ENCODE measurements at places on chromosomes 4 and X.

DNA sequence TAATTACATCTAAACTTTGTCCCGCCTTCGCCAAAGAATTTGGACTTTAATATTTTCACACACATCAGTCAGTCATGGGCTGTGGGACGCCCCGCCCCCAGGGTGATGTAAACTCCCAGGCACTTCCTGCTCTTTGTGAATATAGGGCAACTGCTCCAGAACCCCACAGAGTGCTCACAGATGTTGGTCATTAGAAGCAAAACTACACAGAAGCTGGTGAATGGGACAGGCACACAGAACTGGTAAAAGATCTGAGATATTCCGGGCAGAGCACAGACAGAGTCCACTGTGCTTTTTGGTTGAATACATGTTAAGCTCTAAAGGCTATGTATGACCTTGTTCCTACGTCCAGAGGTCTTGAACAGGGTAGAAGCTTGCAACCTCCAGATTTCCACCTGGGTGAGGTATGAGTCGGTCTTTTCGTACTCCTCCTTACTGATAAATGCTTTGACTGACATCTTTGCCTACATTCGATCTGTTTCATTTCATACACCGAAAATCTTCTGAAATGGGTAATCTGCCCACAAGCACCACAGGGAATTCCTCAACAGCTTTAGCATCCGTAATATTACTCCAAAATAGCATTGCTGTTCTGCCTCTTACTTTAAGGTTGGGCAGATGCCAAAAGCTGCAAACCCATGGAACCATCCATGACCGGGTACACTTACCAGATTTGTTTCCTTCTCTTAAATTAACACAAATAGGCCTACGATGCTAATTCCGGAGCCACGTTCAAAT lies 144.6 kb downstream of the AMELX start:
- DNase-seq: no peak
- no peaks in the 10 kb centered on the region for H3K27me3 ChIP-seq
- no peaks in the 10 kb centered on the region for H3K36me3 ChIP-seq
- H3K4me1 ChIP-seq: peaks cover 25% of the 10 kb centered on the region
- no peak overlapping the region for H3K4me3 ChIP-seq
- H3K27ac ChIP-seq: no peak overlapping the region

DNA sequence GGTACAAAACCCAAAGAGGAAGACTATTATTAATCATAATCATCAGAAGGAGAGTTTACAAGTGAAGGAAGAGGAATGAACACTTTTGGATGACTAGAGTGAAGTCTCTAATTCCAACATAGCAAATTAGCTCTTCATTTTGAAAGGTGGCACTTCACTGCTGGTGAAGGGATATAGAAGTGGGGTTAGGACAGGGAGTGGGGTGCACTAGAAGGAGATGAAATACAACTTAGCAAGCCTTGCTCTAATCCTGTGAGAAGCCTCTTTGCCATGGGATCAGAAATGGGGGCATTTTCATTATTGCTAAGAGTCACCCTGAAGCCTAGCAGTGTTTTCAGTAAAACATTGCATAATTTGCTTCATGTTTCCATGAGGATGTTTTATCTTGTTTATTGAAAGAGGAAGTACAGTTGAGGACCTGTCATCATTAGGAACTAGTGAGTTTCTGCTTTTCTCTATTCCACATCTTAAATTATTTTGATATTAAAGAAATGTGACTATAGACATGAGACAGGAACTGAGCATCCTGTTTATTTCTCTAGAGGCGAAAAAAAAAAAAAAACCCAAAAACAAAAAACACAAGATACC lies 9.3 kb upstream of the GRPR start:
- no peaks in the 10 kb centered on the region for H3K27me3 ChIP-seq
- no peak overlapping the region for H3K4me3 ChIP-seq
- H3K27ac ChIP-seq: no peak overlapping the region
- DNase-seq: no peak

GRCh38 chrX:121236040-121236439 lies 188.6 kb downstream of the GLUD2 start:
- no peaks in the 10 kb centered on the region for H3K36me3 ChIP-seq
- no peak for DNase-seq
- H3K4me1 ChIP-seq: no peaks in the 10 kb centered on the region
- no peaks in the 10 kb centered on the region for H3K27me3 ChIP-seq
- H3K4me3 ChIP-seq: no peak overlapping the region

DNA sequence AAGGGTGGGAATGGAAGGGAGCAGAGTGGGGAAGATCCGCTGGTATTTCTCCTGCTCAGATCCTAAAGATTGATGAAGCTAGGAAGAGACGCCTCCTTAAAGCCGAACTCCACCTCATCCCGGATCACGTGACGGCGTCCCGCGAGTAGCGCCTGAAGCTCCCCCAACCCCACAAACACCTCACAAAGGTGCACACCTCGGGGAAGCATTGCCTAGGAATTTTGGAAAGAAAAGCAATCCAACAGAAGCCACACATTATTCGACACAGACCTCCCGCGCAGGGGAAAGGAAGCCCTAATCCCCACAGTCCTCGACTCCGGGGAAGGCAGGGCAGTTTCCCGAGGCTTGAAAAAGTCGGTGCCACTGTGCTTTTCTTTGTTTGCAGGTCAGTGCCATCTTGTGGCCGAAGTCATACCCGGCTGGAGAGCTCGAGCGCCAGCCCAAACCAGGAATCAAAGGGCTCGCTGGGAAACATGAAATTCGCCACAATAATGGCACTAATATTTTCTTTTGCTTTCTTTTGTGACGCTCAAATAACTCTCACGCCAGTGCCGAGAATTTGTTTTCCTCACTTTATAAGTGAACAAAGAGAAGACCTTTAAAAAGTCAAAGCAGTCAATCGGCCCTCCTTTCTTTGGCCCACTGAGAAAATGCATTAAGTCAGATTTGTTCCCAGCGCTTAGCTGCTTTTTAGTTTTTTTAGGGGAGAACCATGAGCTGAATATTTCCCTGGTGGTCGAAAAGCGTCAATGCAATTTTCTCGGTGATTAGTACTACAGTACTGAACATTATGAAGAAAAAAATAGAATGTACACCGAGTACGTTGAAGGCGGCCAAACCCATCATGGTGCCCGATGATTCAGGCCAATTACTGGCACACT lies at the start of gene NPY1R:
NPY1R (minus strand) TSS at position 71 of the 881 bp plus-strand sequence. CDS start 6,042 bp downstream, outside the sequence.
- peaks cover 68% of the 10 kb centered on the region for H3K27me3 ChIP-seq
- H3K27ac ChIP-seq: peak within 1 kb of the TSS; percentile 45
- DNase-seq: peak; percentile 38

GRCh38 chrX:2703991-2704369 lies 12.9 kb downstream of the CD99 start:
- H3K4me1 ChIP-seq: peaks cover 41% of the 10 kb centered on the region
- H3K36me3 ChIP-seq: peaks cover 18% of the 10 kb centered on the region
- H3K27ac ChIP-seq: peak overlapping the region; percentile 42
- no peaks in the 10 kb centered on the region for H3K27me3 ChIP-seq

GRCh38 chr4:144289667-144290428 lies 149.3 kb upstream of the GYPA start:
- no peak overlapping the region for H3K4me3 ChIP-seq
- H3K27ac ChIP-seq: no peak overlapping the region
- no peaks in the 10 kb centered on the region for H3K36me3 ChIP-seq
- H3K4me1 ChIP-seq: peaks cover 10% of the 10 kb centered on the region
- no peaks in the 10 kb centered on the region for H3K27me3 ChIP-seq

GRCh38 chr4:8229331-8229975 lies 30.4 kb downstream of the SH3TC1 start:
- peaks cover 7% of the 10 kb centered on the region for H3K36me3 ChIP-seq
- peaks cover 16% of the 10 kb centered on the region for H3K4me1 ChIP-seq
- no peak for DNase-seq

DNA sequence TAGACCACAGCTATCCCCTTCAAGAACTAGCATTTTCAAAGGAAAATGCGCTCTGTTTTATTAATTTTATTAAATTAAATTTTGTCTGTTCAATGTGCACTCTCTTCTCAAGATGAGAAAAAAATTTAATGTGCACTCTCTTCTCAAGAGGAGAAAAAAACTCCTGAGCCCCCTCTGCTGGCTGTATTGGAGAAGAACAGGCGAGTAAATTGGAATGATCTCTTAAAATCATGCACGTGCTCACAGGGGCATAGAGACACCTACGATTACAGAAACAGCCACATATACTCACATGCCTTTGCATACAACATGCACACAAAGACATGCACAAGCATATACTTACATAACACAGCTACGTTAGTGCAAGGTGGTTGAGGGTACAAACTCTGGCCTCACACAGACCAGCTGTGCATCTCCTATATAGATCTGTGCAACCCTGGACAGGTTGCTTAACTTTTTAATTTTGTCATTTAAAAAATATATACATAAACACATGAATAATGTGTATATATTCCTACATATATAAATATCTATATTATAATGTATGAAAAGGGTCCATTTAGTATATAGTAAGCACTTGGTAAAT lies 176.2 kb upstream of the CXorf66 start:
- no peaks in the 10 kb centered on the region for H3K4me1 ChIP-seq
- no peak overlapping the region for H3K4me3 ChIP-seq
- H3K27ac ChIP-seq: no peak overlapping the region

DNA sequence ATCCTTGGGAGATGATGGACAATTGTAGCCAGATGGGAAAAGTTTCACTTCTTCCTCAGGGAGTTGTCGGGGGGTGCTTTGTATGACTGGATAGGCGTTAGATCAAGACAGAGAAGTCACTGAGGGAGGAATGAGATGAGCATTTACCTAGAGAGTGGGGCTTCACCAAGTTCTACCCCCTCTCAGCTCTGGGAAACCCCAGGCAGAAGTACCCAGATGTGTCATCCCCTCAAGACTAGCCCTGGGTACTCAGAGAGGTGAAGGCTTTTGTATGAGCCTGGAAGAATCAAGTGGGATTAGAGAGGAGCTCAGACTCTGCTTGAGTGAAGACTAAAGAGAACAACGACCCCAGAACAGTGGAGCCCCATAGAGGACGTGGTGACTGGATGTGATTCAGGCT lies 1.9 kb downstream of the MAGEB1 start:
- no peak for DNase-seq
- H3K4me3 ChIP-seq: no peak overlapping the region
- H3K36me3 ChIP-seq: no peaks in the 10 kb centered on the region
- no peaks in the 10 kb centered on the region for H3K27me3 ChIP-seq

All from mesothelial cell of epicardium (in vitro differentiated cells).